Right hindlimb (tissue), 1 donor: ENCODE measurements at places on chromosomes 4 and X.

GRCh38 chrX:1476682-1477081 lies 24.0 kb upstream of the ASMTL start:
- DNase-seq = no peak

- no peak for DNase-seq
Measured at GRCh38 chrX:5965406-5965805, 263.3 kb downstream of the NLGN4X start.

DNA sequence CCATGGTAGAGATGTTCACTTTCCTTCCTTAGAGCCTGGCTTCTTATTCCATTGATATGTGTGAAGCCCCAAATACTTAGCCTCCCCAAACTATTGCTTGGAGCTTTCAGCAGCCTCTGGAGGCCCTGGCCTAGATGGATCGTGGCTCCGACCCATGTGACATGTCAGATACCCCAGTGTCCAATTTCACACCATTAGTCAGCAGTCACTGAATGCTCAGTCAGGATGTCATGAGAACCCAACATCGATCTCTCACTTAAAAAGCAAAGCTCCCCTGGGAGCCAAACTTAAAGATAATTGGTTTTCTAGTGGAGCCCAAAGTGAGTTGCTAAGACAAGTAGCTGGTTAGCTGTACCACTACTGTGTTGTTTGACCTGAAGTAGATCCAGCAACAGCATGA lies 41.6 kb upstream of the IGSF1 start:
- no peak for DNase-seq

DNA sequence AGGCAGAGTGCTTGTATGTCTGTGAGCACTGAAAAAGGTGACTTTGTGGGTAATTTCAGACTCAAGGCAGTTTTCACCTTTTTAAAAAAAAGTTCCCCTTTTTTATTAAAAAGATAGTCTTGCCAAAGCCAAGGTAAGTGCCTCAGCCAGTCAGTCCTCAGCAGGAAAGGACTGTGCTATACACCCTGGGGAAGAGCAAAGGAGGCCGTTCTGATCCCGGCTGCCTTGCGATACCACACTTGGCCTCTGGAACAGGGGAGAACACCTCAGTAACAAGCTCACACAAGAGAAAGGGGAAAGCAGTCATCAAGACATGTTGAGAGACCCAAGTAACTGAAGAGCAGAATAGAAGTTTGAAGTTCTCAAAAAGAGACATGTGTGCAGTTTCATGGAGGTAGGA lies 541.7 kb downstream of the BCOR start:
- no peak for DNase-seq

- no peak for DNase-seq
Measured at GRCh38 chr4:14520171-14520570, 482.1 kb upstream of the CPEB2 start.

GRCh38 chrX:24561121-24561520 lies 86.0 kb downstream of the PCYT1B start:
- DNase-seq = no peak

- no peak for DNase-seq
Measured at GRCh38 chr4:90112715-90113114, 14.5 kb upstream of the CCSER1 start.

DNA sequence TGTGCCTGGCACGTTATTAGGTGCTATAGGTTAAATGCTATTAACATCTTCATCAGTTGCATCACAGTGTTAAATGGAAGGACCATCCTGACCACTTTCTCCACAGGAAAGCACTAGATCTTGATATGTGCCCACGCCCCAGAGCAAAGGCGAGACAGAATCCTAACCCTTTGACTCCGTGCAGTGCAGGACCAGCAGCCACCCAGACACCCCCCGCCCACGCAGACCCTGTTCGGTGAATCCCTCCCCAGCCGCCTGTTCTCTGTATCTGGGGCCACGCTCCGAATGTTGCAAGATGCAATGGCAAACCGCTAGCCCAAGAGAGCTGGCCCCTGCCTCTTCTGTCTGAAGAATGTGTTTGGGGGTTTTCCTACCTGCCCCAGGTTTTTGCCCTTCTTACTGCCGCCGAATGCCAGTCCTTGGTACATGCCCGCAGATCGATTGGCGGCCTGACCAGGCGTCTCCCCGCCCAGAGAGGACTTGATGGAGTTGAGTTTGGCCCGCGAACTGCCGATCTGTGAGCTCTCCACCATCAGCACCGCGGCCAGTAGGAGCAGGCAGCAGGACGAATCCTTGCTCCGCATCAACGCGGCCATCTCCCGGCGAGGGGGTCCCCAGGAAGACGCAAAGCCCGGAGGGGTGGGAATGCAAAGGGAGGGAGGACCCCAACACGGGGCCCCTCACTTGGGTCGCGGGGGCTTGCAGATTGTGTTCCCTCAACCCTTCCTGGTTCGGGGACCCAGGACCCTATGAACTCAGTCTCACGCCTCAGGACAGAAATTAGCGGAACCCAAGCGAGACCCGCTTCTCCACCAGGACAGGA lies 906 bp downstream of the DKK2 start:
- DNase-seq = peak; percentile 71

- no peak for DNase-seq
Measured at GRCh38 chr4:121698236-121698671, 1.5 kb upstream of the ANXA5 start.
